Smooth muscle cell of the coronary artery (primary cell): ENCODE measurements at places on chromosomes 3 and 15. TPM values are rescaled to one million over a fixed set of nuclear protein-coding genes. Genes with fewer than 3 reads are reported as not detected.

LINGO1 gene
- total RNA-seq: not detected in 2 replicates

ZNF860 gene
- under 0.01 and 0.38 TPM in 2 replicates for total RNA-seq

CKMT1A gene
- total RNA-seq: not detected in 2 replicates

THAP10 gene
- 0.35 and 1.1 TPM in 2 replicates for total RNA-seq

C2CD4B gene
- 0.12 and 0.68 TPM in 2 replicates for total RNA-seq

THPO gene
- 0.12 TPM in 1 of 2 replicates, not detected in the other for total RNA-seq

TRA2B gene
- 149 and 162 TPM in 2 replicates for total RNA-seq
